ENCODE measurements at places on chromosomes 7 and 10.

GRCh38 chr7:151413241-151413640, 3.4 kb upstream of the WDR86 start:
- no peak for DNase-seq

DNA sequence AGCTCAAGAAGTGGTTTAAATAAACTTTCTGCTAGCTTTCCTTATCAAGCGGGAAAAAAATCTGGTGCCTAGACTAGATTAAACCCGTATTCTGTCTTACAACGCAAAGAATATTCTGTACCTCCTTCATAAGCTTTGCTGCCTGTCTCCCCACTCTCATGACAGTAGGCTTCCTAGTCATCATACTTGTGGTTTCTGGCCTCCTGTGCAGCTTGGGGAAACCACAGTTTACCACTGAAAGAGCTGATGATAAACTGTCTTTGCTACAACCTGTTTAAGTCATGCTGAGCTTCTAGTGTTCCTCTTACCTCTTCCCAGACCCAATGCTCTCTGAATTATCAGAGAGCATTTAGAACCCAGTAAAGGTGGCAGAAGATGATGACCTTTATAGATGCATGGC, 55.0 kb downstream of the PODXL start:
- DNase-seq: peak; percentile 44

- DNase-seq: no peak
These were observed 539.1 kb upstream of the FOXK1 start for GRCh38 chr7:4143006-4143405.

- no peak for DNase-seq
These were observed 128.0 kb downstream of the SEMA3C start for GRCh38 chr7:80790877-80791276.

DNA sequence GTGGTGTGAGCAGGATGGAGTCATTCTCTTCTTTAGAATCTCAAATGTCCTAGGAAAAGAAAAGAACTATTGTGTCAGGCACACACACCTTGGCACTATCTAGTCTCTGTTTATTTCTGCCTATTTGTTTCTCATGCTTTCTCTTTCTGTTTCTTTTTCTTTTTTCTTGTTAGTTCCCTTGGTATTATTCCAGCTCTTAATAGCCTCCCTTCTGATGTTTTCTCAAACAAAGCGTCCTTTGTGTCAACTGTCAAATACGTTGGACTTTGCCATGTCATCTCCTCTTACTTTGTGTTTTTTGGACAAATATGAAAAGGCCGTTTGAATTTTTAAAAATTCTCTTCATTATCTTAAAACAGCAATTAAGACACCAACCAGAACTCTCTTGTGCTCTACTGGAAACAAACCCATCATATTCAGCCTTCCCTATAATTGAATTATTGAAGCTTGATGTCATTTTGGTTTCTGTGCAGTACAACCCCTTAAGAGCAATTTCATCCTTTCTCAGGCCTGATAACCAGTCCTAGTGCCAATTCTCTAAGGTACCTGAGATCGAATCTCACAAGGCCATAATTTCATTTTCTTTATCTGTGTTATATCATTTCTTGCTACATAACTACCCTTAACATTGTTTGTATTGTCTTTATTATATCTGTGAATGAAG, 497.8 kb upstream of the NRP1 start:
- DNase-seq: no peak

DNA sequence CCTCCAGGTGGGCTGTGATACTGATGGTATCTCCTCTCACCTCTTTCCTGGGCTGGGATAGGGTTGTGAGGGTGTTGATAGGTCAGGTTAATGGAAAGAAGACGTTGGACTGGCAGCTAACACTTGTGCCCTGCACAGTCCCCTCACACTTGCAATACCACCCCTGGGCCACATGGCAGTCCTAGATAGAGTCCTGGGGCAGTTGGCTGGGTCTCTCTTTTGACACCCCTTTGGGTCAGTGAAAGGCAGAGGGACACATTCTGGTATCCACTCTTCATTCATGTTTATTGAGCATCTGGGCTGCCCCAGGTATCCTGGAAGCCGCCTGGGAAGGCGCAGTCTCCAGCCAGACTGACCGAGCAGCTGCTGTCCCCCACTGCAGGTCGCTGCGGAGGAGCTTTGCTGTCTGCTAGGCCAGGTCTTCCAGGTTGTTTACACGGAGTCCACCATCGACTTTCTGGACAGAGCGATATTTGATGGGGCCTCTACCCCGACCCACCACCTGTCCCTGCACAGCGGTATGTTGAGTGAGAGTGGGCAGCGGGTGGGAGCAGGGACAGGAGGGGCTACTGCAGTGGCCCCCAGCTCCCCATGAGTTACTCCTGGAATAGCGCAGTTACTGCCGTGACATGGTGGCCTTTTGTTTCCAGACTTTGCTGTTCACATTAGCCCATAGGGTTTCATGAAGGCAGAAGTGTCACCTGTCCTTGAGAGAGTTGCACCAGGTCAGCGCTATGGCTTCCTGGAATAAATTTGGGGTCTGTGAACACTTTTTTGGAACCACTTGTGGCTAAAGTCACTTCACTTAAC, 19.1 kb downstream of the NACAD start:
- no peak for DNase-seq

- peak; percentile 55 for DNase-seq
These were observed 34.8 kb downstream of the MGMT start for GRCh38 chr10:129501652-129502436.

GRCh38 chr7:106915873-106916272, 50.8 kb downstream of the PIK3CG start:
- DNase-seq: peak; percentile 49

GRCh38 chr10:110876000-110876399, 4.3 kb downstream of the PDCD4 start:
- no peak for DNase-seq

DNA sequence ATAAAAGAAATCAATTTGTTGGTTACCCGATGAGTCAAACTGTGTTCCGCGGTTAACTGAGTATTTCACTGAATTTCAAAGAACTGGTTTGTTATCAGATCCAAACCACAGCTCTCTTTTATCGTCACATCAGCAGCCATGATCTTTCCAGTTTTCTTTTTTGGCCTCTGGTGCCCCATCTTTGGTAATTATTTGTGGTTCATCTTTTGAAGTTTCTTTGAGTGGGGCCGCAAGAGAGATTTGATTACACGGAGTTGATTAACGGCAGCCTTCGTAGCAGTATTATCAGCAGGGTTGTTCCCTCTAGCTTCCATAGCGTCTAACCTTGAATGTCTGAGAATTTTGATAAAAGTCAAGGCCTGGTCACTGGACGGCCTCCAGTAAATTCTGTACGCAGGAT, 154.9 kb upstream of the TNRC18 start:
- no peak for DNase-seq

- DNase-seq: no peak
These were observed 1.5 kb upstream of the SEMA3A start for GRCh38 chr7:84196084-84196503.

DNA sequence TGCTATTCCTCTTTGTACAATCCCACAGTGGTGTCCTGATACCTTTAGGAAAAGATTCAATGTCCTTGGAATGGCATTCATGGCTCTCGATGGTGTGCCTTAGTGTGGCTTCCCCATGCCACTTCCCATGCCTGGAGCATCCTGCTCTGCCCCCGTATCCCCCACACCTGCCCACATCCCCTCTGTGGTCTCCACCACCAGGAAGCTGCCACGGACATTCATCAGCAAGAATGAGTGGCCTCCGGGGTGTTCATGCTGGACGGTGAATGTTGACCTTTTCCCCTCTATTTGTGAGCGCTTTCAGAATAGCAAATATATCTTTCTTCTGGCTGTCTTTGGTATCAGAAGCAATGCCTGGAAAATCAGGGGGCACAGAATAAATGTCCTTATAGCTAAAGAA, 262.0 kb upstream of the NRP1 start:
- DNase-seq: no peak

GRCh38 chr10:131141645-131142516, 169.6 kb downstream of the TCERG1L start:
- DNase-seq: no peak

GRCh38 chr7:30176463-30177109, 41.8 kb downstream of the MTURN start:
- DNase-seq: no peak

- no peak for DNase-seq
These were observed 124.0 kb downstream of the SDK1 start for GRCh38 chr7:3425087-3425486.

GRCh38 chr7:117673367-117673766, 193.5 kb downstream of the CFTR start:
- DNase-seq: no peak

DNA sequence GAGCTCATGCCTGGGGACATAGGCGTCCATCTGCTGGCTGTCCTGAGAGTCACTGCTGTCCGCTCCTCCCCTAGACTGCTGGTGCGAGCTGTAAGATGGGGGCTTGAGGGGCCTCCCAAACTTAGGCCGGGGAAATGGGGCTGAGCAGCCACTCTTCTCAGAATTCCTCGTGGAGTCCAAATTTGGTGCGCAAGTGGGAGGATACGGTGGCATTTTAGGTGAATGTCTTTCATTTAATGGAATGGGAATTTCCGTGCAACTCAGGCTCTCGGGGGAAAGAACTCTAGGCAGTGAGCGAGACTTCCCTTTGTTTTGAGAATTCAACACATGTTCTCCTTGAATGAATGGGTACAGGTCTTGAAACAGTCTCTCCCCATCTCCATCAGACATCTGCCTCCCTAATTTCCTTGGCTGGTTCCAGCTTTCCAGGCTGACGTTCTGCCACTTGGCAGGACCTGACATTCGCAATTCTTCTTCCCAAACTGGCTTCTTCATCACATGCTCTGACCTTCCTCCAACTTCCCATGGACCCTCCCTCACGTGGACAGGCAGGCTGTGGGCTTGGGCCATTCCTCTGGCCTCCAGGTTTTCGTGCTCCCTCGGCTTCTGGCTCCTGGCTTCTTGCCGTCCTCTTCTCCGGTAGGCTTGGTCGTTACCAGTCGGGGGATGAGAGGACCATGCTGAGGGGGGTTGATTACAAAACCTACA, 30.1 kb downstream of the JCAD start:
- DNase-seq: no peak

DNA sequence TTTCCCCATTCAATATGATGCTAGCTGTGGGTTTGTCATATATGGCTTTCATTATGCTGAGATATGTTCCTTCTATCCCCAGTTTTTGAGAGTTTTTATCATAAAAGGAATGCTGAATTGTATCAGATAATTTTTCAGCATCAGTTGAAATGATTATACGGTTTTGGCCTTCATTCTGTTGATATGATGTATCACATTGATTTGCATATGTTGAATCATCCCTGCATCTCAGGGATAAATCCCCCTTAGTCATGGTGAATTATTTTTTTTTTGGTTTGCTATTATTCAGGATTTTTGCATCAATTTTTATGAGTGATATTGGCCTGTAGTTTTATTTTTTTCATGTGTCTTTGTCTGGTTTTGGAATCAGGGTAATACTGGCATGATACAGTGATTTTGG, 1152.3 kb upstream of the C7orf33 start:
- no peak for DNase-seq

DNA sequence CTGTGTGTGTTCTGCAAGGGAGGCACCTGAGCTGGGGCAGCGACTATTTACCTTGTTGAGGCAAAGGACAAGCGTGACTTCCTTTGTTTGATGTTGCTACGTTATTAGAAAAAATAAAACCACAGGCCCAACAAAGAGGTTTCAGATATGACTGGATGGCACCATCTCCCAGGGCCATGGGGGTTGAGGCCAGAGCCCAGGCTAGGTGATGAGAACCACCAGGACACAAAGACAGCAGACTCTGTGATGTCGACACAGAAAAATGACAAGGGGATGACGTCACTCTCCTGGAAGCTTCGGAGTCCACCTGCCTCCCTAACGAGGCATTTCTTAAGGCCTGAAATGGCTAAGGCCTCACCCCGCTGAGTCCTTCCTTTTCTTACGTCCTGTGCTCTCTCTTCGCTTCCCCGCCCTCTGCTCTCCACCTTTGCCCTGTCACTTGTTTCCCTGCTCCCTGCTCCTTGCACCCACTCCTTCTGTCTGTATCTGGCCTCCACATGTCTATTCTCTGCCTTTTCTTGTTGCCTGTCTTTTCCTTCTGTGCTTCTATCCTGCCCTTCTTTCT, 83.0 kb upstream of the ADRB1 start:
- DNase-seq: no peak

DNA sequence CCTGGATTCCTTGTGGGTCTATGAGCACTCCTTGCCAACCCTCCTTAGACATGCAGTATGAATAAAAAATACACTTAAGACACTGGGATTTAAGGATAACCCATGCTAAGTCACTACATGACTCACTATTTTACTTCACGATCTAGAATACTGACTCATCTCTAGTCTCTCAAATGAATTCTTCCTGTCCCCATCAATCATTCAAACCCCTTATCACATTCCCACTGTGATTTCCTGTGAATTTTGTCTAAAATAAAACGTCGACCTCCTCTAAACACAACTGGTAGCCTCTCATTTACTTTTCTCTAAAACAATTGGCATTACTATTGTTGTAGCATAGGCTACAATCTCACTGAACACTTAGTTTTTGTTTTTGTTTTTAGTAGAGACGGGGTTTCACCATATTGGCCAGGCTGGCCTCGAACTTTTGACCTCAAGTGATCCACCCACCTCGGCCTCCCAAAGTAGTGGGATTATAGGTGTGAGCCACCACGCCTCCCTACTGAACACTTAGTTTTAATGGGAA, 3.9 kb upstream of the IQUB start:
- no peak for DNase-seq

DNA sequence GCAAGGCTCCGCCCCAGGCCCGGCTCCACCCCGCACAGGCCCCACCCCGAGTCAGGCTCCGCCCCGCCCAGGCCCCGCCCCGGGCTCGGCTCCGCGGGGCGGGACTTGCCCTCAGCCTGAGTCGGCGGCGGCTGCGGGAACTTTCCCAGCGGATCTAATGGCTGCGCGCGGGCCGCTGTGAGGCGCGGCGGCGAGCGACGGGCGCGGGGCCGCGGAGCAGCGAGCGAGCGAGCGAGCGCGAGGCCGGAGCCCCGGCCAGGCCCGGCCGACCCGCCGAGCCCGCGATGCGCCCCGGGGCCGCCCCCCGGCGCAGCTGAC, at the start of gene INPP5A:
Gene INPP5A (plus strand): TSS at position 104 of the 318 bp plus-strand sequence. CDS start 310 bp downstream, outside the sequence.
- DNase-seq: no peak

DNA sequence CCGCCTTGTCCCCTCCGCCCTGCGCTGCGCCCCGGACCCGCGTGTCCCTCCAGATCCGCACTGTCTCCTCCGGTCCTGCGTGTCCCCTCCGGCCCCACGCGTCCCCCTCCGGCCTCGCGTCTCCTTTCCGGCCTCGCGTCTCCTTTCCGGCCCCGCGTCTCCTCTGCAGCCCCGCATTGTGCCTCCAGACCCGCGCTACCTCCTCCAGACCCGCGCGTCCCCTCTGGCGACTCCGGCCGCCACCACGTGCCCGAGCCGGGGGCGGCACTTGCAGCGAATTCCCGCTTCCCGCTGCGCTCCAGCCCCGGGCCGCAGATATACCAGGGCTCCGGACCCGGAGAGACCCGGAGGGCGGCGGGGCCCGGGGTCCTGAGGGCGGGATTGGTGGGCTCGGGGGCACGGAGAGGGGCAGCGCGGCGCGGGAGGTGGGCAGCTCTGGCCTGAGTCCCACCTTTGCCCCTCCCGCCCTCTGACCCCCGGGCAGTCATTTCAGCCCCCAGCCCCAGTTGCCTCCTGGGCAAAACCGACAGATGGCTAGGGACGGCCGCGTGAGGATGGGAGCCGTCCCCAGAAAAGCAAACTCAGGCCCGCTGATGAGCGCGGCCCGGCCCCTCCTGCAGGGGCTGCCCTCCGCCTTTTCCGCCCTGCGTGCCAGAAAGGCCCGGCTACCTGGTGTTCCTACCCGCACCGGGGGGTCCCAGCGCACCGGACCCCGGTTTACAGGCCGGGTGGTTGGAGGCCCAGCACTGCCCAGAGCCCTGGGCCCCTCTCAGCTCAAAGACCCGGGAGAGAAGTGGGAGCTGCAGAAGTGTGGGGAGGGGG, 56.5 kb downstream of the RBM17 start:
- DNase-seq: no peak

GRCh38 chr10:110818311-110819256, 53.1 kb upstream of the PDCD4 start:
- DNase-seq: no peak

All from GM20000 (cell line).